Kidney tubule cell (primary cell): ENCODE measurements at places on chromosomes 16 and 17.

GRCh38 chr17:42087042-42087701 is 11.1 kb downstream of the ZNF385C start:
- no peak for DNase-seq

GRCh38 chr17:12046786-12047185 is 26.1 kb downstream of the MAP2K4 start:
- DNase-seq = no peak

DNA sequence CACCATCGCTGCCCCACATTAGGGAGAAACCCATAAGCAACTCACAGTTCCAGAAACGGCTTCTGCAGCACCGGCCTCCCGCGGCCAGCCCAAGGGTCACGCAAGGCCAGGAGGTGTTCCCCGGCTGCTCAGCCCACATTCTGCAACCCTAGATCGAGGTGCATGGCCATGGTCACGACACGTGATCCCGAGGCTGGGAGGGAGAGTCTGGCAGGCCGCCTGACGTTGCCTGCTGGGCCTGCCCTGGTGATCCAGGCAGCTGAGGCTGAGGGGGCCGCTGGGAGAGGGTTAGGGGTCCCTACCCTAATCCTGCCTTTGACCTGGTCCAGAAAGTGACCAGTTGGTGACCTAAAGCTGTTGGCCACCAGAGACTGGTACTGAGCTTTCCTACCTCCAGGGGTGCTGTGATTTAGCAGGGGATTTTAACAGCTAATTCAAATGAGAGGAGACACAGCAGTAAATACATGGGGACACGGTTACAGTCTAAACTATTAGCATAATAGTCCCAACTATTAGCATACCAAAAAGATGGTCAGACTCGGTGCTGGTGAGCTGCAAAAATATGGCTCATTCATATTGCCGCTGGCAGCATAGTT is 97.4 kb upstream of the CIBAR2 start:
- DNase-seq = no peak

GRCh38 chr16:48447940-48448536 is 62.8 kb upstream of the SIAH1 start:
- DNase-seq = no peak

- DNase-seq = no peak
These were observed 70.9 kb upstream of the KIFC3 start for GRCh38 chr16:57873218-57873617.

DNA sequence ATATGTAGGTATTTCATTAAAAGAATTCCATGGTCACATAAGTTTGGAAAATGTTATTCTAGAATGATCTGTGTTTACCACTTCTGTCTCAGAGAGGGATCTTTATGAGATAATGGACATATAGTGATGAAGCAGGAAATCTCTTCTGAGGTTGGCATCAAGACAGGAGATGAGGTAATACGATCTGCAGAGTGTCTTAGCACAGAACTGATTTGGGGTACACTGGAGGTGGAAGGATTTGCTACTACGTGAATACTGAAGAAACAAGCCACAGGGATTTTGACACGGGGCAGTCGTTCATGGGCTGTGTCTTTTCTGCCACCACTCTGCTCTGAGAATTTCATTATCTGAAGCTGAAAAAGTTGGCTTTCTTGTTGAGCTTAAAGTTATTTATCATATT is 5.5 kb downstream of the CBFB start:
- DNase-seq = no peak

DNA sequence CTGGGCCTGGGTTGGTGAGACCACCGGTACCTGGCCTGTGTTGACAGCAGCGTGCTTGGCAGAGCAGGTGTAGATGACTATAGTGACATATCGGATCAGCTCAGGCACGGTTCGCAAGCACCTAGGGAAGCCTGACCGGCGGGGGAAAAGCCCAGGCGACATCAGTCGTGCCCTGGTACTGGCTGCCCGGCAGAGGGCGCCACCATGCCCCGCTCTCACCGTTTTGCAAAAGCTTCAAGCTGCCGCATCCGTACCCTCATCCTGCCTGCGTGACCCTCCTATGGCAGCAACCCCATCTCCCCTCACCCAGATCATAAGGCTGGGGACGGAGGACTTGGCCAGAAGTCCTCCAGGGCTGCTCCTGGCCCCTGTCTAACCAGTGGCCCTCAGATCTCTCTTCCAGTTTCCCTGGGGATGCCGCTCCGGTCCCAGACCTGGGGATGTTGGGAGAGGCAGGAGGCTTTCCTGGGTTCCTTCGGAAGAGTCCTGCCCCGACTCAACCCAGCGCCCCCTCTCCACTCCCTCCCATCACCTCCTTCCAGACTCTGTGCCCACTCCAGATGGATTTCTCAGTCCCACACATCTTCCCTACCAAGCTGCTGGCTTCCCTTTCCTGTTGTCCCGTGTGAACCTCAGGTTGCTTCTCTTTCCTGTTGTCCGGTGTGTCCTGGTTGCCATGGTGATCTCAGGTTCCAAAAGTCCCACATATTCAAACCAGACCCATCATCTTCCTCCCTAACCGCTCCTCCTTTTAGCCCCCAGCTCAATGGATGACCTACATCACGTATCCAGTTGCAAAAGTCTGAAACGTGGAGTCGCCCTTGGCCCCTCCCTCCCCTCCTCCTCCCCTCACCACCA is 13.7 kb downstream of the ALOX12B start:
- peak; percentile 77 for DNase-seq

GRCh38 chr16:74766729-74767128 is 7.9 kb downstream of the FA2H start:
- no peak for DNase-seq
